GM12865 (cell line): ENCODE measurements at places on chromosomes 11 and 22.

DNA sequence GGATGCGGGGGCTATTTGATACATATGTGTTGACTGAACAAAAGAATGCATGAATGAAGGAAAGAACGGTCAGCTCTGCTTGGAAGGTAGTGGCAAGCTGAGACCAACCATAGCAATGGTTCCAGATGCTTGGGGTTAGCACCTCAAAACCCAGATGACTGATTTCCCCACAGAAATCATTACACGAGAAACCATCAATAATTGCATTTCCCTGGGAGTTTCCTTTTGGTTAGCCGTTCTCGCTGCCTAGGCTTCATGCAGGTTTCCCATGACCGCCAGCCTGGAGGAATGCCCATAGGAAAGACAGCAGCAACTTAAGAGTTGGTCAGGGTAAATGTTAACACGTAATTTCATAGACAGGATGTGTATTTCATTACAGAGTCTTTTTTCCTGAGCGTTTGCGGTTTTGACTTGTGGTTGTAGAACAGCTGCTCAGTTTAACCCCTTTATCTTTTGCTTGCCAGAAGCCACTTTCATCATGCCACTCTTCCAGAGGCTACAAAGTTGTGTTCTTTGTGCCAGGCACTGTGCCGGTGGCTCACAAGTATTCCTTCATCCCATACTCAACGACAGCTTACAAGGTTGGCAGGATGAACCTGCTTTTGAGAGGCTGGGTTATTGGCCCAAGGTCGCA is 2.8 kb downstream of the IL17RA start:
- peak; percentile 77 for DNase-seq

DNA sequence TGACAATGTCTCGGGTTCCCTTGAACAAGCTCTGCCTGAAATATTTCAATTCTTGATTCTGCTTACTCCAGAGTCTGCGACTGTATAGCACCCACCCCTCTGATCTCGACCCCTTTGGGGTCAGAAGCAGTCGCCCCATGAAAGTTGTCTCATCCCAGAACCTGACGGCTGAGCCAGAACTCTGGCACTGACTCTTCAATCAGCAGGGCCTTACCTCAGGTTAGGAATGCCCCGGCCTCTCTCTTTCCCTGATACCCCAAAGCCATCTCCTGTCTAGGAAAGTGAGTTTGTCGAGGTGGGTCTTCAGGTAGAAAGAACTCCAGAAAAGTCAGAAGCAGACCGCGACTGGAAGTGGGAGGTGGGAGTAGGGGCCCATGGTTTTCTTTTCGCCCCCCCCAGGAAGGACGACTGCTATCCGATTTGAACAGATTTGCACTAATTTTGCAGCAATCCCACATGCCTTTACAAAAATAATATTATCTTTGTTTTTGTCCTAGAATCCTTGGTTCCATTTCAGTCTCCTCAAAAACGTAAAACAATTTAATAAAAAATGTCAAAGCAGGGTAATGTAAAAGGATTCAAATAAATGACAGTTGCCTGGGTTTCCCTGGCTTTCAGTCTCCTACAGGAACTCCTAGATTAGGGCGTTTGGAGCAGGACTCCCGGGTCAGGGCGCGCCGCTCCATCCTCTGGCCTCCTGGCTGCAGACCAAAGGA is 898 bp upstream of the ROBO3 start:
- DNase-seq: no peak

GRCh38 chr11:42596576-42597145 is 715.1 kb upstream of the API5 start:
- DNase-seq: no peak

GRCh38 chr11:124170801-124171586 is 12.2 kb upstream of the OR10D3 start:
- DNase-seq: no peak

DNA sequence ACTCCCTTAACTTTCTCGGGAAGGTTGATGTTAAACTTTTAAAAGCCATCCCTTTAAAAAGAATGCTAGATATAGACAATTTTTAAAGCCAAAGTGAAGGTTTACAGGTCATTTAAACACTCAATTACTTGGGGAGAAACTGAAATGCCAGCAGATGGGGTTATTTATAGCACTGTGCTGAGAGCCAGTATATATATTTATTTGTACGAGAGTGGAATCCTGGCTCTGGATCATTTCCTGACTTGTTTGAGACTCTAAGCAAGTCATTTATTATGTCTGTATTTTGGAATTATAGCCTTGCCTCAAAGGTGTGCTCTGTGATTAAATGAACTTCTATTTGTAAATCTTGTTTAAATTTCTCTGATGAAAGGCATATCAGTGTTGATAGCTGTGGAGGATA is 6.8 kb upstream of the ZBED5 start:
- no peak for DNase-seq

DNA sequence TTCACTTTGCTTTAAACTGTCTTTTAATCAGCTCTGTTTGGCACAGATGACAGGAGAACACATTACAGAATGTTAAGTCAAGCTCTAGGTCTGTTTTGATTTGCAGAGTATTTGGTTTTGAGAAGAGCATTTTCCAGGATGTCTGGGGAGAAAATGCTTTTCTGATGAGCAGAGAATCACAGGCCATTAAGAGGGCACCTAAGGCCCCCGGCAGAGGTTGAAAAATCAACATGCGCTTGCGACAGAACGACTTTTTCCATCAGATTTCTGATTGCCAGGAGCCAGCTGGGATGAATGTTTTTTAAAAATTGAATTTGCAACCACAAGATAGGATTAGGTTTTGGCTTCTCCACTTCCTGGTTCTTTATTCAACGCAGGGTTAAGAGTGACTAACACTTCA is 304.5 kb downstream of the JRKL start:
- no peak for DNase-seq

- DNase-seq: peak; percentile 63
Measured at GRCh38 chr11:2531277-2531986, 86.6 kb downstream of the KCNQ1 start.
